ENCODE measurements at places on chromosomes 2 and 18.

DNA sequence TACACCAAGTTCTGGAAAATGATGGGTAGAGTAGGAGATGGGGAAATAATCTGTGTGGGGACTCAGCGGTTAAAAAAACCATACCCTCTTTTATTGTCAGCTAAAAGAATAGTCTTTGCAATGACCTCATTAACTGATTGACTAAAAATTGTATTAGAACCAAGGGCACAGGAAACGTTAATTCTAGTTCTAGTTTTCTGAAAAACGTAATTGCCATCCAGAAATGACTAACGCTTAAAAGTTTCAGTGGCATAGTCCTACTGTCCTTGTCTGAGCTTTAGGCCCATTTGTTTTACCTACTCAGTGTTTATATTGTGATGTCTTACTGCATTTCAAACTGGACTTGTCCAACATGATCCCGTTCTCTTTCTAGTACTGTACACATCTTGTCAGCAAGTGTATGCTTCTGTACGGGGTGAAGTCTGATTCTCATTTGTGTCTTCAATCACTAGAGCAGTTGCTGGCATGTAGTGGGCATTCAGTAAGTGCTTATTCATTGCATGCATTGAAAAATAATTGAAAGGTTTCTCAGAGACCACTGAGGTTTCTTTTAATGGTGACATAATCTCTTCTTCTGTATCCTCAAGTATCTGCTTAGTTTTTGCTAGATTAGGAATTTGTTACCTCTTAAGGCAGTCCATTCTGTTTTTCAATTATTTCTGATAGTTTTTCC is 81.5 kb downstream of the ZNF407 start:
- no peak for DNase-seq

DNA sequence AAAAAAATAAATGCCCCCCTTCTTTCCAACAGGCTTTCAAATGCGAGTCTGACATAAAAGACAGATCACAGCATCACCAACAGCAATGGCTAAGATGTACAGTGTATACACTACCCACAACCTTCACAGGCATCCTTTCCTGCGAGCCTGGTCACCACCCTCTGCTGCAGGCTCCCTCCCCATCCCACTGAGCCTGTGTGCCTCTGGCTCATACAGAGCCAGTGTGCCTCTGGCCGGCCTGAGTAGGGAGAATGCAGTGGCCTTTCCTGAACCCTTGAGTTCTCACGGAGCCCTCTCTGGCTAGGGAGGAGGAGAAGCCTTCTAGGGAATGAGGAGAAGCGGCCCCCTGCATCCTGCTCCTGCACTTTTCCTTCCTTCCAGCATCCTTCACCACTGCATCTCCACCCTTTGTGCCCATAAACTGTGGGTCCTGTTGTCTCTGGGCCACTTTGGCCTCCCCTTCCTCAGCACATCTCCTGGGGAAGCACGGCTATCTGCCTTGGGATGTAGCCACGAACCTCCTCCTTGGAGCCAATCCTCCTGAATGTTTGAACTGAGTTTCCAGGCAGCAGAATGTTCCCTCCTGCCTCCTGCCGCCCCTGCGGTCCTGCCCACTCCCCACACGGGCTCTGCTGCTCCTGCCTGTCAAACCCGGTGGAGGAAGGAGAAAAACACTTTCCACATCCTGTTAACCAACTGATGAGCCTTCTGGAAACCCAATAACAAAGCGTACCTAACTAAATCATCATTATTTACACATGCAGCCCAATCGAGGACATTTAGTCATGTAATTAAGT is 22.5 kb downstream of the GYPC start:
- peak; percentile 13 for DNase-seq

GRCh38 chr2:202771741-202772460 is 99.7 kb downstream of the ICA1L start:
- peak; percentile 82 for DNase-seq

DNA sequence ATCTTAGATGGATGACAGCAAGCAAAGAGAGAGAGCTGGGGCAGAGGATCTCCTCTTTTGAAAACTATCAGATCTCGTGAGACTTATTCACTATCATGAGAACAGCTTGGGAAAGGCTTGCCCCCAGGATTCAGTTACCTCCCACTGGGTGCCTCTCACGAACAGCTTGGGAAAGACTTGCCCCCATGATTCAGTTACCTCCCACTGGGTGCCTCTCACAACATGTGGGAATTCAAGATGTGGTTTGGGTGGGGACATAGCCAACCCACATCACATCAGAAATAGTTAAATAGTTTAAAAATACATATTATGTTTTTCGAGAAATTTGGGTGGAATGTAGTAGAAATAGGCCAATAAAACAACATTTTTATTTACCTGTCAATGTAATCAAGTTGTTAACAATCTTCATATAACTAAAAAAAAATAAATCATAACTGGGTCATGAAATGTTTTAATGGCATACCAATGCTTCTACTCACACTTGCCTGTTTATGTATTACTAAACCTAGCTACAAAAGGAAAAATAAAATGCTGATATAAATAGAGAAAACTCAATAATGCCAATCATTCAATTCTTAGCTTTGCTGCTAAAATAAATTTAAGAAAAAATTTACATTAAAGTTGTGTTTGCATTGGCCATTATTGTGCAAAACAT is 608.9 kb downstream of the SUCLG1 start:
- no peak for DNase-seq

- DNase-seq = peak; percentile 27
Observed at GRCh38 chr2:60483401-60483800, 70.1 kb downstream of the BCL11A start.

DNA sequence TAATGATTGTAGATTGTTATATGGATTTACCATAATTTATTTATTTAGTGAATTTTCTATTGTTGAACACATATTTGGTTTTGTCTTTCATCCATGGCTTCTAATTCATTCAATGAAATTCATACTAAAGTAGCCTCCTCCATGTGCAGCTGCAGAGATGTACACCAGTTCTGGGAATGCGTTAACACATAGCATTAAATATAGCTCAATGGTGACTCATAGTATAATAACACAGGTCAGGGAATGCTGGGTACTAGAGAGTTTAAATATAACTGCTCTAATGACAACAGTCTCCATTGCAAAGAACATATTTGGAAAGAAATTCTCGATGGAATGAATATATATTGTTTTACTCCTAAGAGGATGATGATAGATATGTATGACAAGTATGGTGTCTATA is 1190.2 kb upstream of the NRXN1 start:
- peak; percentile 4 for DNase-seq

All from fibroblast of the aortic adventitia (primary cell).